ENCODE measurements at places on chromosomes 16 and 17.

GRCh38 chr16:89120921-89121351, 27.3 kb downstream of the ACSF3 start:
- no peak for DNase-seq

DNA sequence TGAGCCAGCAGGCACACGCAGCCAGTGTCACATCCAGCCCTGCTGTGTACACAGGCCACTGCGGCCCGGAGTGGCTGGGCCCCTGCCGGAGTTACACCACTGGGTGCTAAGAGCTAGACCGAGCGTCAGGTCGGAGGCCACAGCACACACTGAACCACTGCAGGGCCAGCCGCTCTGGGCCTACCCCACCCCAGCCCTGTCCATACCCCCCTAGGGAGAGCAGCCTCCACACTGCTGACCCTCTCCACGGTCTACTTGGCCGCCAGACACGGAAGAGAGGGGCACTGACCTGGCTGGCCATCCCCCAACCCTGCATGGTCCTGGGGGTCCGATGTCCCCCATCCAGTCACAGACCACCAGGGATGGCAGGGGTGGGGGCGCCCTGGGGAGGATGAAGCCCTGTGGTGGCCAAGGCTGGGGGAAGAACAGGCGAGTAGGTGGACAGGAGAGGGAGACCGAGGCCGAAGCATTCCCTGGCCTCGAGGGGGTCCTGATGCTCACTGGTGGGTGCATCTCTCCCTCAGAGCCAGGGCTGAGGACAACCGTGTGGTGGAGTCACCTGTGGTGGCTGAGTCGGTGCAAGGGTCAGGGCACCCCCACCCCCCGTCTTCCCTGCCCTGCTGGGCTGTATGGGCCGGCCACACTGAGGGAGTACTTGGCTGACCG, 34.9 kb upstream of the ZC3H18 start:
- no peak for DNase-seq

GRCh38 chr17:80476877-80477646, 655 bp upstream of the NPTX1 start:
- no peak for DNase-seq

- no peak for DNase-seq
Measured at GRCh38 chr17:34562387-34562786, 17.0 kb upstream of the TMEM132E start.

All from MG63 (cell line).